ENCODE measurements at places on chromosomes 1 and 21.

DNA sequence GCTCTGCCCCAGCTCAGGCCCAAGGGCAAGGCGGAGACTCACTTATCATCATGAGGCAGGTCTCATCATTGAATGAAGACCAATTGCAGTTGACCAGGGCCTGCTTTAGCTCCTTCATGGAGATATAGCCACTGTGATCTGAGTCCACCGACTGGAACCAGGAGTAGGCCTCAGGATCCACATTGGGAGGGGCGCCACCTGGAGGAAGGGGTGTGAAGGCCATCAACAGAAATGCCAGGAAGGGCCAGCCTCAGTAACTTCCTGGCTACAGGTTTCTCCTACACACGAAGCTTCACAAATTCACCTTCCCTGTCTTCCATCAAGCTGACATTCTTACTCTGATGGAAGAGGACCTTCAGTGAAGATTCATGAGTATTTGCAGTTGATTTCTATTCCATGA lies 11.6 kb downstream of the PEF1 start:
- no peaks in the 10 kb centered on the region for H3K27me3 ChIP-seq
- H3K4me1 ChIP-seq = peaks cover under 1% of the 10 kb centered on the region
- DNase-seq = no peak
- H3K27ac ChIP-seq = no peak overlapping the region

- no peaks in the 10 kb centered on the region for H3K36me3 ChIP-seq
- DNase-seq = no peak
- no peaks in the 10 kb centered on the region for H3K27me3 ChIP-seq
- no peak overlapping the region for H3K27ac ChIP-seq
- peaks cover 12% of the 10 kb centered on the region for H3K4me1 ChIP-seq
These were observed 50.1 kb upstream of the CACYBP start for GRCh38 chr1:174949645-174950044.

DNA sequence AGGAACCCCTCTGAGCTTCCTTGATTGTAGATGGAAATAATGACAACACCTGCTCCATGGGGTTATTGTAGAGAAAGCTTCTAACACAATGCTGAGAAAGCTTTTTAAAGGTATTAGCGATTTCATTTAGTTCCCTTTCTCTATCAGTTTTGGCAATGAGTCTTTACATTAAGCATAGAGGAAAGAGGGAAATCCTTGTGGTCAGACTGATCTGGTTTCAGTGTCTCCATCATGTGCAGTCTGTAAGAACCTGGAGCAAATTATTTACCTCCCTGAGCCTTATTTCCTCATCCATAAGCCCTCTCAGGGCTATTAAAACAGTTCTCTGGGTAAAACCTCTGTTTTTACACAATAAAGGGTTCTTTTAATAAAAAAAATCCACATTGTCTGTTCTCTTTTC lies 87.5 kb downstream of the FGGY start:
- no peak for DNase-seq
- H3K4me1 ChIP-seq = no peaks in the 10 kb centered on the region
- no peaks in the 10 kb centered on the region for H3K36me3 ChIP-seq
- H3K27ac ChIP-seq = no peak overlapping the region
- H3K27me3 ChIP-seq = no peaks in the 10 kb centered on the region

- H3K36me3 ChIP-seq = no peaks in the 10 kb centered on the region
- H3K27me3 ChIP-seq = no peaks in the 10 kb centered on the region
- H3K4me1 ChIP-seq = no peaks in the 10 kb centered on the region
- H3K27ac ChIP-seq = no peak overlapping the region
These were observed 215.1 kb downstream of the NCAM2 start for GRCh38 chr21:21213297-21213696.

DNA sequence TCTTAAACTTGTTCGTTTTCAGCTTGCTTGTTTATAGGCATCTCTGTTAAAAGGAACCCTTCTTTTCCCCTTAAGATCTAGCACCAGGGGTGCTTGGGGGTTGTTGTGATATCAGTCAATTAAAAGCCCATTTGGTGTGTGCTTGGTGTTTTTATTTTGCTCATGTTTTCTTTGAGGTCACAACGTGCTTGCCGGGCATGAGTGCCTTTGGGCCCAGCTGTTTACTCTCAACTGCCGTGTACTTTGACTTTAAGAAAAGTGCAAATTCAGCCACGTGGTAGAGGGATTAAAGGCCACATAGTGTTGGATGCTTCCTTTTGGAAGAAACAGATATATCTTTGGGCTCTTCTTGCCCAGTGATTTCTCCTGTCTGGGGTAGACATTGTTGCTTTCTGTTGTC lies 10.5 kb downstream of the ARID1A start:
- no peak overlapping the region for H3K4me3 ChIP-seq
- DNase-seq = no peak
- H3K27me3 ChIP-seq = no peaks in the 10 kb centered on the region
- H3K4me1 ChIP-seq = peaks cover 69% of the 10 kb centered on the region

DNA sequence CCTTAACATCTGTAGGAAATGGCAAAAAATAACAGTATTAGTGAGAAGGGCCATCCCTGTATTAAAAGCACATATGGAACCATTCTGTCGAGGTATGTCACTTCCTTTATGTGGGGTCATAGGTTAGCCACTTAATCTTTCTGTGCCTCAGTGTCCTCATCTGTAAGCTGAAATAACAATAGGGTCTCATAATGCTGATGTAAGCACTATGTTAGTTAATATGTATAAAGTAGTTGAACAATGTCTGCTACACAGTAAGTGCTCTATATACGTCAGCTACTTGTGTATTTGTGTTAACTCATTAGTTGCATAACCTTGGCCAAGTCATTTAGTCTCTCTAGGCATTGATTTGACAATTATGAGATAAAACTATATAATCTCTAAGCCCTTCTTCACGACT lies 11.8 kb downstream of the PLPPR5 start:
- no peak overlapping the region for H3K27ac ChIP-seq
- no peaks in the 10 kb centered on the region for H3K27me3 ChIP-seq
- H3K36me3 ChIP-seq = no peaks in the 10 kb centered on the region
- no peaks in the 10 kb centered on the region for H3K4me1 ChIP-seq
- no peak for DNase-seq

DNA sequence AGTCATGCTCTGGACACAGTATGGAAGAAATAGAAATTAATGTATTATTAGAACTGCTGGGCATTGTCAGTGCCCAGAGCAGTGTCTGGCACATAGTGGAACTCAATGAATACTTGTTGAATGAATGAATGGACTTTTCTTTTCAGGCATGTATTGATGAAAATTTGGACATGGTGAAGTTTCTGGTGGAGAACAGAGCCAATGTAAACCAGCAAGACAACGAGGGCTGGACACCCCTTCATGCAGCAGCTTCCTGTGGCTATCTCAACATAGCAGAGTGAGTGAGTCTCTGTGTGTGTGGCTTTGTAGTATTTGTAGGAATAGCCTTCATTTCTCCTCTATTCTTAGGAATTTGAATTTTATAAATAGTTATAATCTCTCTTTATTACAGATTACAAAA lies 68.1 kb downstream of the PPP1R12B start:
- H3K4me3 ChIP-seq = no peak overlapping the region
- H3K27me3 ChIP-seq = no peaks in the 10 kb centered on the region
- no peaks in the 10 kb centered on the region for H3K36me3 ChIP-seq
- H3K27ac ChIP-seq = no peak overlapping the region

- H3K27me3 ChIP-seq = no peaks in the 10 kb centered on the region
- H3K4me1 ChIP-seq = peaks cover 21% of the 10 kb centered on the region
These were observed 18.1 kb upstream of the SLC44A3 start for GRCh38 chr1:94801919-94802546.
